ENCODE measurements at places on chromosomes 1 and 21. TPM values are rescaled to one million over a fixed set of nuclear protein-coding genes. Genes with fewer than 3 reads are reported as not detected.

Gene LINGO4
- 0.16 TPM for total RNA-seq

GRCh38 chr1:167258858-167259257, 38.2 kb downstream of the POU2F1 start:
- peak; percentile 36 for DNase-seq

Gene UBL4B
- not detected for total RNA-seq

GRCh38 chr1:82099170-82099569, 298.4 kb downstream of the ADGRL2 start:
- DNase-seq, result no peak

Gene ADAM30
- total RNA-seq, result not detected

DNA sequence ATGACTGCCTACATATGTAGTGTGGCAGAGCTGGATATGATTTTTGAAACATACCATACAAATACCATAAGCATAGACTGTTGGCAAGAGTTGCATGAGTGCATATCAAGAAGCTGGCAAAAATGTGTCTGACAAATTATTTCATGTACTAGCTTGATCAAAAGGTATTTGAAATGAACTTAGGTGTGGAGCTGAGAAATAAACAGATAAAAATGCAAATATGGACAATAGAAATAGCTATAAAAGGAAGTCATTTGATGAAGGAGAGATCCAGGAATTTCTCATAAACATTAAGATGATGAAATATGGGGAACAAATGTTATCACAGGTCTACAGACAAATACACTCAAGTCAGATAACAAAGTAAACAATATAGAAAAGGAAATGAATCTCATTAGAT, 609.1 kb downstream of the PTPRC start:
- DNase-seq, result no peak

GRCh38 chr1:233294913-233295236, 650 bp downstream of the PCNX2 start:
- no peak for DNase-seq

- DNase-seq, result no peak
Measured at GRCh38 chr1:38941527-38942019, at the start of gene RHBDL2. TSS of gene RHBDL2 (minus strand) at chr1:38941830. CDS start at chr1:38919212, 22,618 bp downstream.

DNA sequence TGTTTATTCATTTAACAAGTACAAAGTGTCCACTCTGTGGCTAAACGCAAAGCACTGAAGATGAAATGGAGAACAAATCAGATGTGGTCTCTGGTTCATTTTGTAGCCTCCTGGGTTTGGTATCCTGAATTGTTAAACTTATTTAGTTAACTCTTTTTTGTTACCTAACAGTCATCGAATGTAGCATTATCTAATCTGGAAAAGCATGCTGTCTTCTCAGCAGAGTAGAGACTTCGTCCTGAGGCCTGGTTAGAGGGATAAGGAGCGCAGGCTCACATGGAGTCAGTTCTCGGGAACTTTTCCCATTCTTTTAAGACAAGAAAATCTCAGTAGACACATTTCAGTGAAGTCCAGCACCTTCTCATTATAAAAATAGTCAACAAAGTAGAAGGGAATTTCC, 33.1 kb upstream of the SH3D21 start:
- no peak for DNase-seq

Gene ALG6
- total RNA-seq, result 40.4 TPM

GRCh38 chr1:91572044-91572443, 71.4 kb downstream of the CDC7 start:
- no peak for DNase-seq

DNA sequence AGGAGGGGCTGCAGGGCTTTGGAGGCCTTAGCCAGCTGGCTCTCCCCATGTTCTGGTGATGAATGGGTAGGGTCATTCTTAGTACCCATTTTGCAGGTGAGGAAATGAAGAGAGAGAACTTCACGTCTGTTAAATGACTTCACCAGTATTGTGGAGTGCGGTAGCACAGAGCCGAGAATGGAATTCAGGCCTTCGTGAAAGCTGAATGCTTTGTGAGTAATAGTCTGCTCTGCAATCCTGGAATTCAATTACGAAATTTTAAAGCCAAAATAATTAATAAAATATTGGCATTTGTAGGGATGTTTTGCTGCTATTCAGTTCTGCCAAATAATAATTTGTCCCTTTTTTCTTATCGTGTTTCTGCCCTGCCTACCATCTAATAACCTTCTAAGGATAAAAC, 197.7 kb downstream of the GREM2 start:
- no peak for DNase-seq

Gene GBP5
- 0.95 TPM for total RNA-seq

GRCh38 chr1:119869995-119870394, 26.3 kb downstream of the ADAM30 start:
- DNase-seq, result peak; percentile 11

- no peak for DNase-seq
Measured at GRCh38 chr1:229817936-229818335, 191.9 kb downstream of the URB2 start.

Gene TMEM200B
- 20.4 TPM for total RNA-seq

DNA sequence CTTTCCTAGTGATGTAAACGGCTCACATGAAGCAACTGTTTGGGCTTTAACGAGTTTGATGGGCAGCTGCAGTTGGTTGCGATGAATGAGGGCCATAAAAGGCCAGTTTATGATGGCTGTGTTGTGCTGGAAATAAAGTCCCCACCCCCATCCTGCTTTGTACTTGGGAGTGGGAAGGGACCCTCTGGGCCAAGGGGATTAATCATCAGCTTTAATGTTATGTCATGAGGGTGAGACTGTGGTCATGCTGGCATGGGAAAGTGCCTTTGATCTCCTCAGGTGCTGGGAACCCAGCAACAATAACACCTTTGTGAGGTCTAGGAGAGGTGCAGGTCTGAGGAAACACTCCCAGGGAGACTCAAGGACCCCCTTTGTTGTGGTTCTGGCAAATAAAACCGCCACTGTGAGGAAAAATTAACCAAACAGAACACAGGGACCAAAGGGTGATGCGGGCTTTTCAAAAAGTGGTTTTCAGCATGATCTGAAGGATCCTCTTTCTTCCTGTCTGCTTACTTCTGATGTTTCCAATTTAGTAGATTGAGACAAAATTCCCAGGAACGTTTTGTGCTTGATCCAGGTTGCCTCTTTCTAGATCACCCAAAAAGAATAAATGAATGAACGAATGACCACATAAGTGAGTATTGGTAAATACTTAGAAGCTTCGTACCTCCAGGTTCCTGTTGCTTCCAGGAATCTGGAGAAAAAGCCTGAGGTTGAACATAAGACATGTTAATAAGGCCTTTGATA, 257.8 kb upstream of the HOOK1 start:
- DNase-seq, result no peak

DNA sequence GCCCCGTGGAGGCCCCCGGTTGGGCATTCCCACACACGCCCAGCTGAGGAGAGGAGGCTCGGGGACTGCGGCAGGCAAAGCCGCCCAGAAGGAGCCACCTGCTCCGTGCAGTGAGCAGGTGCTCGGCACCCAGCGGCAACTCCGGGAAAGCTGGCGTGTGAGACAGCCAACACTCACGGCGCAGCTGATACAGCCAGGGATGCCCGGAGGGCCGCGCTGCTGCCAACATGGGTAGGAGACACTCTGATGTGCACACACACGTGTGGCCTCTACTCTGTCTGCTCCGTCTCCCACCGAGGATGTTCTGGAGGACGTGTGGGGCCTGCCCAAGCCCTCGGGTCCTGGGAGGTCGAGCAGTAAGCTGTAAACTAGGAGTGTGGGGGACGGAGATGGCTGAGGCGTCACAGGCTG, 12.9 kb downstream of the MORN1 start:
- DNase-seq, result no peak

Gene TLR5
- total RNA-seq, result 5.7 TPM

Gene TCHHL1
- total RNA-seq, result not detected

- no peak for DNase-seq
Measured at GRCh38 chr1:99560207-99561040, 85.5 kb upstream of the PALMD start.

DNA sequence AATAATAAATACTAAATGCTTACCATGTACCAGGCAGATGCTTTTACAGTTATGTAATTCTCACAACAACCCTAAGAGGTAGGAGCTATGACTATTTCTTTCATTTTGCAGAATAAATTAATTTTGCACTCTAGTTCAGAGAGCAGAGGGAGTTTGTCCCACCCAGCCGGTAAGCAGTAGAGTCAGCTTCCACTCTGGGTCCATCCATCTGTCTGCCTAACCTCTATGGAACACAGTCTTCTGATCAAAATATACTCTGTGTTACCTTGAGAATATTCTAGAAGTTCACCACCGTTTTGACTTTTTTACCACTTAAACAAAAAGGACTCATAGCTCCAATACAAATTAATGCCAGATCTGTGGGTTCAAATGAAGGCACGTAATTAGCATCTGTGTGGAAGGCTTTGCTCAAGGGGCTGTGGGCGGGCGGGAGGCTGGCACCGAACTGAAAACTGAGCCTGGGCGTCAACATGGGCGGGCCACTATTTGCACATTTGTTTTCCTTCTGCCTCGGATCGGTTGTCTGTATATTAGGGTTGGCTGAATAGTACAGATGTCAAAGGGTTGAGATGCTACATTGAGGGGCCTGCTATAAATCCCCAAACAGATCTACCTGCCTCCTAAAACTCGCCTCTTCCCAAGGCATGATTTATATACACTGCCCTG, 33.1 kb upstream of the LMO4 start:
- no peak for DNase-seq

Gene ALPL
- total RNA-seq, result 1.5 TPM

Gene GPX7
- 55.4 TPM for total RNA-seq

Gene FHAD1
- total RNA-seq, result 2.0 TPM

Gene LRRC3
- total RNA-seq, result 1.5 TPM

GRCh38 chr1:248871837-248872401, 13.0 kb upstream of the ZNF692 start:
- no peak for DNase-seq

- DNase-seq, result no peak
Measured at GRCh38 chr1:186304982-186305949, 69.8 kb downstream of the TPR start.

Gene RHD
- 0.69 TPM for total RNA-seq

GRCh38 chr1:101250222-101250621, 13.4 kb downstream of the S1PR1 start:
- no peak for DNase-seq

- no peak for DNase-seq
Measured at GRCh38 chr1:156625436-156626078, 6.3 kb downstream of the HAPLN2 start.

DNA sequence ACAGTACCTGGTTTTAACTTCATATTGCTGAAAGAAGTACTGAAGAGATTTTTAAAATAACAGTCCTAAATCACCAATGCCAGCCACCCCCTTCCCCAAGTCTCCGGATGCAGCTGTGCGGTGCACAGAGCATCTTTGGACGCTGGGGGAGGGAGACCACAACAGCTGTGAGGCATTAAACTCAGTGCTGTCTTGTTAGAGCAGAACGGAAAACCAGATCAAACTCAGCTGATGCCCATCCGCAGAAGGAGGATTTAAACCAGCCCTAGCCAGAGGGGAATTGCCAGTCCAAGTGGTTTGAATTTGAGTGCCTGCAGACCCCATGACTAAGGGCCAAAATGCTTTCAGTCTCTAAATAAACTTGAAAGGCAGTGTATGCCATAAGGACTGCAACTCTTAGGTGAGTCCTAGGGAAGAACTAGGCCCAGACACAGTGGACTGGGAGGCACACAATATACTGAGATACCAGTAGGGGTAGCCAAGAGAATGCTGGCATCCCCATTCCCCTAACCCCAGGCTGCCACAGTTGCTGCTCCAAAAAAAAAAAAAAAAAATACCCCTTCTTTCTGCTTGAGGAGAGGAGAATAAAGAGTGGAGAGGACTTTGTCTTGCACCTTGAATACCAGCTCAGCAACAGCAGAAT, 576.2 kb downstream of the NEGR1 start:
- no peak for DNase-seq

Gene TTC24
- total RNA-seq, result not detected

Gene NKAIN1
- 1.1 TPM for total RNA-seq

- no peak for DNase-seq
Measured at GRCh38 chr1:213138892-213139291, 87.9 kb downstream of the RPS6KC1 start.

Gene IFFO2
- 4.3 TPM for total RNA-seq

DNA sequence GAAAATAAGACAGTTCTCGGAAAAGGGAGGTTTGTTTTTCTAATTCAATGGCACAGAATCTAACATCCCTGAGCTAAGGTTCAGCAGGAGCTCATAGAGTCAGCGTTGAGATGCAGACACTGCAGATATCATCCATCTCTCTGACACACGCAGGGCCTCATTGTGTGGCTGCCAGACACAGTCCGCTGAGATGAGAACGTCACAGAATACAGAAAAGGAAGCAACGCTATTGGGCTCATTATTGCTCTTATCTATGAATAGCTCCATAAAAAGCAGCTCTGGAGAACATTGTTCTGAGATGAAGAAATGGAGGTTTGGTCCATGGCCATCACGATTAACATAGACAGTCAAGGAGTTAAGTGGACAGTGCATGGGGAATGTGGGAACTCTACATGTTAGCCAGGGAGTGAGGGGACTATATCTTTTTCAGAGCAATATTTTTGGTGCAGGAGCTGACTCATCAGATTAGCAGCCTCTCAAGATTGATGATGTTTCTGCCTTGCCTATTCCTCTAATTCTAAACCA, 771.6 kb upstream of the CXADR start:
- peak; percentile 73 for DNase-seq

GRCh38 chr1:117017062-117017461, 15.5 kb downstream of the CD101 start:
- DNase-seq, result no peak

GRCh38 chr1:169308313-169309039, 59.1 kb downstream of the NME7 start:
- no peak for DNase-seq

Gene PLA2G5
- 7.3 TPM for total RNA-seq

GRCh38 chr1:36796733-36797132, 237.6 kb downstream of the GRIK3 start:
- no peak for DNase-seq

- DNase-seq, result no peak
Measured at GRCh38 chr1:239765163-239765562, 326.5 kb upstream of the FMN2 start.

Gene NPPA
- total RNA-seq, result not detected

DNA sequence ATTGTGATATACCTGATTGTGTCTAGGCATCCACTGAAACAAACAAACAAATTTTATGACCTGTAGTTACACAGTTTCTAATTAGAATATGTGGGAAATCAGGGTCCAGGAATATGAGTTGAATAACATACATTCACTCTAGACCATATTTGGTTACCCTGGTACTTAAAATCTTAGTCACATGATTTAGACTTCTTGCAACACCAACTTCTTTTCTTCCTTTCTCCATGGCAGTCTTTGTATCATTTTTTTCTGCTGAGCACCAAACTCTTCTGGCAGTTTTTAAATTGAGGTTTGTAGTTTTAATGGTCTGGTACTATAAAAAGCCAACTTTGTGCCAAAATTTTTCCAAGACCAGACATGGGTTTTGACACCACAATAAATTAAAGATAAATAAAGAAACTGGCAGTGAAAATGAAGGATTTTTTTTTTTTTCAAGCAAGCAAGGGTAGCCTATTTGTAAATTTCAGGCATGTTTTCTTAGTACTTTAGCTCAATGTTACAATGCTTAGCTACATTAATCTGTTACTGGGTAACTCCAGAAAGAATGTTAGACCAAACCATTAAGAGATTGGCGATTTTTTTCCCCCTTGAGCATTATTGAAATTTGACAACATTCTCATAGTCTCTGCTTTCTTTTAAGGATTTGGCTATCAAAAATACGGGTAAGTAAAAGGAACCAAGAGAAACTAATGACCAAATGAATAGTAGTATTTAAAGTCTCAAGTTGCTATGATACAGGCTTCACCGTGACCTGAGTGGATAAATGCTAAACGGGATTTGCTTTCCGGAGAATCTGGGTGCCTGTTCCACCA, 108.5 kb downstream of the NFIA start:
- DNase-seq, result no peak

All from urinary bladder (tissue), 4 donors.